ENCODE measurements at places on chromosomes 2 and 18.

GRCh38 chr2:99765731-99766318 is 276.0 kb upstream of the REV1 start:
- DNase-seq = no peak

DNA sequence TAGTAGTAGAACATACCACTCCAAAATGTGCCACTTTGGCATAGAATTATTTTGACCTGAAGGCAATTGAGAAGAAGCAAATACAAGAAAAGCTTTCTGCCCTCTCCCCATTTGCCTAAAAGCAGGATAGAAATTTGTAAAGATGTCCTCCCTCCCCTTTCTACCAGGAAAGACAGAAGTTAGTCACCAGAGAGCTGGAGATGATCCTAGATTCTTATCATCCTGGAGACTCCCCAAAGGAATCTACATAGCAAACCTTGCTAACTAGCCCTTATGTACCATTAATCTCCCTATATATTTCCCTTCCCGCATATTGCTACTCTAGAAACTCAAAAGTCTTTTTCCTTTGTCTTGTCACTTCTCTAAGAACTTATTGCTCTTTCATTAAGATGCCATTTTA is 12.6 kb upstream of the TMEM37 start:
- no peak for DNase-seq

DNA sequence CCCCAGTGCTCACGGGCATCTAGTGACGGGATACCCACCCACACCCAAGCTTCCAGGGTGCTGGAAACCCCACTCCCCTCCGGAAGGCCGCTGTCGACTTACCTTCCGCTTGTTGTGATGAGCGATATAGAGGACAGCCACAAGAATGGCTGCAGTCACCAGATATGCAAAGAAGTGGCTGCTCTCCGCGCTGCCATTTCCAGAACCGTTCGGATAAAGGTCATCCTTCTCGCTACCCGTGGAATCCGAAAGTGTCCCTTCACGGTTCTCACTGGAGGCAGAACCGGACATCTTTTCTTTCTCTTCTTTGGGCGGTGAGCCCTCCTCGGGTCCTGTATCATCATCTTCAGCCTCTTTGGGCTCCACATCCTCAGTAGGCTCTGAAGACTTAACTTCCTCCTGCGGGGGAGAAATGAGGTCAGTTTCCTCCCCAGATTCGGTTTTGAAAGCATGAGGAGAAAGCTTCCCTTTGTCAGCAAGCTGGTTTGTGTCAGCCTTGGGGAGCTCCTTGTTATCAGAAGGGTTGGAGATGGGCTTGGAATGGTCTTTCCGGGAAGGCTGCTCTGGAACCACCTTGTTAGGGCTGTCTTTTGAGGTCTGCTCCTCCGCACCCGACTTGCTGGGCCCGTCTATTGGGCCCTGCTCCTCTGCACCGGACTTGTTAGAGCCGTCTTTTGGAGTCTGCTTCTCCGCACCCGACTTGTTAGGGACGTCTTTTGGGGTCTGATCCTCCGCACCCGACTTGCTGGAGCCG is 1.2 kb downstream of the TGOLN2 start:
- DNase-seq = peak; percentile 39

DNA sequence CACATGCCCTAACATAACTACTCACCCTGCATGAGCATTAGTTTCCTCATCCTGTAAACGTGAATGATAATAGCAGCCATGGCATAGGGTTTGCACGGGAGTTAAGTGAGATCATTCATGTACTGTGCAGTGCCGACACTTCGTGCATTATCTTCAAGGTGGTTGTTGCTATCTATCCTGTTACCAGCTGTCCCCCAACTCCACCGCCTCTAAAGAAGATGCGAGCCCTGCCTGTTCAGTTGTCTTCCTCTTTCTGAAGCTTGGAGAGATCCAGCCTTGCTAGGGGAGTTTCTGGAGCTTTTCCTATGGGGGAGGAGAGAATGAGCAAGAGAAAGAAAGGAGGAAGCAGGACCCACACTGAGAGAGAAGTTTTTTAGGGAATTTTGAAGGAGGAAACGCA is 34.4 kb downstream of the YPEL5 start:
- DNase-seq = no peak

DNA sequence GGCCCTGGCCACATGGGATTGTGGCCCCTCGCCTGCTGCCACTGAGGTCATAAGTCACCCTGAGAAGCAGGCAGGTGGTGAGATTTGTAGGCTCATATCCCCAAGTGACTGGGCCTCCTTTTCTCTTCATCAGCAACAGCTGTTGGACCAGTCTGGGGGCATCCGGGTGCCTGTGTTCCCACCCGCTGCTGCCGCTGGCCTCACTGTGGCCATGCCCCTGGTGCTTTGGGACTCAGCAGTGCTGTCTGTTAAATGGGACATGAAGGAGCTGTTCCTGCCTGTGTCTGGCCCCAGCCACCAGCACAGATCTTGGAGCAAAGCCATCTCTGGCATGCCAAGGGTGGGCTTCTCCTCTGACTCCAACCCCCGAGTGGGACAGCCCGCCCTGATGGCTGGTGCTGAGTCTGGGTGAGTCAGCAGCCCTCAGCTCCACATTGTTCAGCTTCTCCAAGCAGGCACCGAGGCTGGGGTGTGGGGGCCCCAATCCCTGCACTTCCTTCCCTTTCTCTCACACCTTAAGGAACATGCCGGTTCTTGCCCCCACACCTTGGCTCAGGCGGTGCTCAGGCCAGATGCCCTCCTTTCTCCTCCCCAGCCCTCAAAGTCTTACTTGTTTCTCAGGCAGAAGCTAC is 207.9 kb downstream of the GLI2 start:
- DNase-seq = no peak

GRCh38 chr2:162126111-162126519 is 25.9 kb downstream of the GCG start:
- no peak for DNase-seq

GRCh38 chr2:223856021-223856420 is 18.6 kb upstream of the AP1S3 start:
- DNase-seq = no peak

DNA sequence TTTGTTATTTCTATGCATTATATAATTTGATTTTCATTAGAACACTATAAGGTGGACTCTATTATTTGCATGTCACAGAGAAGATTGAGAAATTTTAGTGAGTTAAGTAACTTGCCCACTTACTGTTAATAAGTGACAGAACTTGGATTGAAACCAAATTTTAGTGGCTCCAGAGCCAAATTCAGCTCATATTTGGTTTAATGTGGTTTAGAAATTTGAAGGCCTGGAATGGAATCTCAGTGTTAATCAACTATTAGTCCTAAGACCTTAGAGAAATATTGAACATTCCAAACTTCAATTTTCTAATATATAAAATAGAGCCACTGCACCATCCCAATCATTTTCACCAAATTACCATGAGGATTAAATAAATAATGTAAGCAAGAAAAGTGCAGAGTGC is 281.6 kb downstream of the ZNF385B start:
- DNase-seq = no peak

- DNase-seq = no peak
Observed at GRCh38 chr18:46469186-46469915, 187.7 kb downstream of the LOXHD1 start.

- DNase-seq = no peak
Observed at GRCh38 chr2:239953418-239954061, 71.6 kb downstream of the NDUFA10 start.

DNA sequence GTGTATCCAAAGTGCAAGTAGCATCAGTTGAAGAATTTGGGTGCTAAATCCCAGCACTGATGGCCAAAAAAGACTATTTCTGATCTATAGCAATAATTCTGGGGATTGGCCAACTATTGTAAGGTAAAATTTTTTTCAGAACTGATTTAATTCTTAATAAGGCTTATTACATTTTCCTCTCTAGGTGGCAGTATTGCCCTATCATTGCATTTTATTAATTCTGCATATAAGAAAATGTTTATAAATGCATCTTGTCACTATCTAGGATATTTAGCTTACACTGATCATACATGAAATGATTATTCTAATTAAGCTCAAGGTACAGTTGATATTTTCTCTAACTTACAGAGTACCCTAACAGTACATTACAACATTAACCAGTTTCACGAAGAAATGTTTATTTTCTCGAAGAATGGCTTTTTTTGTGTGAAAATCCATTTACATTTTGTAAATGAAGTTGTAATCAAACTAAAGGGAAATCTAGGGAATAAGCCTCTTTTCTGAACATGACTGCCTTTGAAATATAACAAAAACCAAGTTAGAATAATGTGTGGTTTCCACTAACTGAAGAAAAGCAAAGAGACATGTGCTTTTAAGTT is 11.0 kb downstream of the TTN start:
- DNase-seq = no peak

DNA sequence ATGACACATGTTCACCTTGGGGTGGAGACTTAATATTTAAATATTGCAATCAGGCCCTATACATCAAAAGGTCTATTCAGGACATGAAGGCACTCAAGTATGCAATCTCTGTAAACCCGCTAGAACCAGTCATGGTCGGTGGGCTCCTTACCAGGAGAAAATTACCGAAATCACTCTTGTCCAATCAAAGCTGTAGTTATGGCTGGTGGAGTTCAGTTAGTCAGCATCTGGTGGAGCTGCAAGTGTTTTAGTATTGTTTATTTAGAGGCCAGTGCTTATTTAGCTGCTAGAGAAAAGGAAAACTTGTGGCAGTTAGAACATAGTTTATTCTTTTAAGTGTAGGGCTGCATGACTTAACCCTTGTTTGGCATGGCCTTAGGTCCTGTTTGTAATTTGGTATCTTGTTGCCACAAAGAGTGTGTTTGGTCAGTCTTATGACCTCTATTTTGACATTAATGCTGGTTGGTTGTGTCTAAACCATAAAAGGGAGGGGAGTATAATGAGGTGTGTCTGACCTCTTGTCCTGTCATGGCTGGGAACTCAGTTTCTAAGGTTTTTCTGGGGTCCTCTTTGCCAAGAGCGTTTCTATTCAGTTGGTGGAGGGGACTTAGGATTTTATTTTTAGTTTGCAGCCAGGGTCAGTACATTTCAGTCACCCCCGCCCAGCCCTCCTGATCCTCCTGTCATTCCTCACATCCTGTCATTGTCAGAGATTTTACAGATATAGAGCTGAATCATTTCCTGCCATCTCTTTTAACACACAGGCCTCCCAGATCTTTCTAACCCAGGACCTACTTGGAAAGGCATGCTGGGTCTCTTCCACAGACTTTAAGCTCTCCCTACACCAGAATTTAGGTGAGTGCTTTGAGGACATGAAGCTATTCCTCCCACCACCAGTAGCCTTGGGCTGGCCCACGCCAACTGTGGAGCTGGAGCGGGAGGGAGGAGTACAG is 108.1 kb downstream of the XRCC5 start:
- no peak for DNase-seq

- no peak for DNase-seq
Observed at GRCh38 chr2:29215739-29216608, 100.8 kb downstream of the CLIP4 start.

DNA sequence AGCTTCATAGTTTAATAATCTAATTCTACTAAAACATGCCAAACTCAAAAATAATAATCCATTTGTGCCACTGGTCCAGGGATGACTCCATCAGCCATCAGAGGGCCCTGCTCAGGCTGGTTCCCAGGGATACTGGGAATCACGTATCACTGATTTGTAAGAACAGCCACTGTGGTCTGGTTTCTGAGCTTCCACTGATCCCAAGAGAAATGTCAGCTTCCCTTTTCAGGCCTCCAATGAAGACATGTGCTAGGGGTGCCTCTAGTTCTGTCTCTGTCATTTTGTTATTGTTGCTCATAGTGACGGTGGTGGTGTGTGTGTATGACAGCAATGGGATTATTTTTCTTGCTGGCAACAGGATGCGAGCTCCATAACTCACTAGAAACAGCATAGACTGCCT is 83.2 kb downstream of the CELF4 start:
- no peak for DNase-seq

GRCh38 chr2:160876765-160877164 is 283.5 kb upstream of the TANK start:
- DNase-seq = no peak

- no peak for DNase-seq
Observed at GRCh38 chr18:12554796-12555388, 103.0 kb downstream of the SPIRE1 start.

GRCh38 chr2:190469771-190470170 is 61.6 kb downstream of the MFSD6 start:
- DNase-seq = no peak

DNA sequence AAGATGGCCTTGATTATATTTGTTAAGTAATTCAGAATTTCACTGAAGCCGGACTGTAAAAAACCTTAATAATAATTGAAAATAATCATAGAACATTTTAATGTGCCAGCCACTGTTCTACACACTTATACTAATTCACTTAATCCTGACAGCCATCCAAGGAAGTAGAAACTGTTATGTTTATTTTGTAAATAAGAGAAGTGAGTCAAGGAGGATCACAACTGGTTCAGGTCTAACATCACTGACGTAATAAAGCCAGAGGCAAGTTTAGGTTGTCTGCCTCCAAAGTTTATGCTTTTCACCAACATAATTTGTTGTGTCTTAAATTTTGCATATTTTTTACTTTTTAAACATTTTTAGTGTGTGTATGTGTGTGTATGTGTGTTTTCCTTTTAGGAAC is 436.1 kb downstream of the LRRTM4 start:
- no peak for DNase-seq

GRCh38 chr2:174247474-174248186 is 702 bp downstream of the OLA1 start:
- DNase-seq = no peak

- DNase-seq = no peak
Observed at GRCh38 chr2:241867776-241868420, 1.6 kb upstream of the RTP5 start.

DNA sequence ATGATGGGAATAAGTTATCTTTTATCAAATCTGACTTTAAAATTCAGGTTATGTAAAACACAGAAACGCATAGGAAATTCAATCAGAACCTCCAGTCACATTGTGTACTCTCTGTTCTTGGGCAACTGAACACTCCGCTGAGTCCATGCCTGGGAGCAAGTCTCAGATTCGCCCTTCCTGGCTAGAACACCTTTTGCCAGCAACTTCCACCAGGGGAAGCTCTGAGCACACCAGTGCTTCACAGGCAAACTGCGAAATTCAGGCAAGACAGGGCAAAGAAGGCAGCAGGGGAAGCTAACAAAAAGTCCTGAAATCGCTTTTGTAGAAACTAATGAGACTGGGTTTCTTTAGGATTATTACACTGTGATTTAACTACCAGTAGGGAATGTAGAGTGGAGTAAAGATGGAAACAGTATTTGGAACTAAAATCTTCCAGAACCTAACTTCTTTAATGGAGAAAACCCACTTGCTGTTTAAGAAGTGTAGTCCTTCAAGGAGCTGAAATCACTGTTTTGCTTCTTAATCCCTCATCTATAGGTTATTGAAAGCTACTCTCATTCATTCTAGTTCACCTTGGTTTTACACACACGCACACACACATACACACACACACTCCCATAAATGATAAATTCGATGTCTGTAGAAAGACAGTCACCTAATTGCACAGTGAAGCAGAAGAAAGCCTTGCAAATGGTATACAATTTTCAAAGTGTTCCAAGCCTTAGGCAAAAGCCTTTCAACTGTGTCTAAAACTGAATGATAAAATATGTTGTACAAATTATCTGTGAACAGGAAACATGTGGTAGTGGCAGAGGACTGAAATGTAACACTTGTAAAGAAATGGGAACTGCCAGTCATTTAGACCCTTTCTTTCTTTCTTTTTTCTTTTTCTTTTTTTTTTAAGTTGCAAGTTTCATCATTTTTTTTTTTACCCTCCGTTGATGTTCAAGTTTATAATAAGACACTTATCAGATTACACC is 214.5 kb downstream of the TMEM182 start:
- no peak for DNase-seq

All from effector CD4-positive, alpha-beta T cell (primary cell).